ENCODE measurements at places on chromosomes 16 and 17.
A peak's percentile ranks its signal among the peaks of the same experiment; 100 is the strongest.

GRCh38 chr17:73342541-73343167 lies 30.9 kb upstream of the CDC42EP4 start:
- DNase-seq: no peak

GRCh38 chr16:4631444-4631843 lies 6.8 kb downstream of the MGRN1 start:
- no peak for DNase-seq

- no peak for DNase-seq
Observed at GRCh38 chr17:39744075-39744835, 6.5 kb downstream of the GRB7 start.

- DNase-seq: no peak
Observed at GRCh38 chr17:37490638-37491614, 1.2 kb downstream of the DUSP14 start.

GRCh38 chr16:57148481-57148880 lies 37.4 kb downstream of the PSME3IP1 start:
- no peak for DNase-seq

- DNase-seq: peak; percentile 76
Observed at GRCh38 chr17:77424585-77425344, 284.0 kb downstream of the SEC14L1 start.

GRCh38 chr17:50027172-50027880 lies 28.6 kb upstream of the ITGA3 start:
- DNase-seq: no peak

GRCh38 chr17:49873466-49873865 lies 25.6 kb upstream of the TAC4 start:
- no peak for DNase-seq

DNA sequence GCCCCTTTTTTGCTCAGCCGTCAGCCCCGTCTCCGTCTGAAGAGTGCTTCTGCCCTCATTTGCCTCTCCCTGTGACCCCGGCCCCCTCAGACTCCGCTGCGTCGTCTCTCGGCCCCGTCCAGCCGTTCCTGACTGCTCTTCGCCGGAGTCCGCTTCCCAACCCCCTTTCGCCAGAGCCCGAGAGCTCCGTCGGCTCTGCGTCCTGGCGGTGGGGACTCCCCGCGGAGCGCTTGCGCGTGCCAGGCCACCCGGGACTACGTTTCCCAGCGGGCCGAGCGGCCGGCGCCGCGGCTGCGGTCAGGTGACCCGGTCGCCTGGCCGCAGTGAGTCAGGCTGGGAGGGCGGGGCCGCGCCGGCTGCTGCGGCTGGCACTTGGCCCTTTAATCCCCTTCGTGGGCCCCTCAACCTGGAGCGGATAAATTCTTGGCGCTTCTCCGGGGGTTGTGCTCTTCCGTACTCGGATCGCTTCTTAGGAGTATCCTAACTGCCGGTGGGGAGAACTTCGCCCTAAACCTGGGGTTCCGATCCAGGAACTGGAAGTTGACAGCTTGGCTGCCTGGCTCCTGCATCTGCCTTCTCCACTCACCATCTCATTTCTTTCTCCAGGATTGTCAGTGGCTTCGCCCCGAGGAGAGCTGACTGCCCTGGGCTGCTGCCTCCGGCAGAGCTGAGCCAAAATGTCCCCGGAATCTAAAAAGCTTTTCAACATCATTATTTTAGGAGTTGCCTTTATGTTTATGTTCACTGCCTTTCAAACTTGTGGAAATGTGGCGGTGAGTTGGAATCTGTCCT lies at the start of gene MFSD11:
MFSD11 (plus strand) TSS at position 444 of the 792 bp plus-strand sequence; CDS start at position 678, 234 bp downstream.
- peak; percentile 83 for DNase-seq

GRCh38 chr16:3161235-3162018 lies 26.6 kb upstream of the OR1F1 start:
- no peak for DNase-seq

DNA sequence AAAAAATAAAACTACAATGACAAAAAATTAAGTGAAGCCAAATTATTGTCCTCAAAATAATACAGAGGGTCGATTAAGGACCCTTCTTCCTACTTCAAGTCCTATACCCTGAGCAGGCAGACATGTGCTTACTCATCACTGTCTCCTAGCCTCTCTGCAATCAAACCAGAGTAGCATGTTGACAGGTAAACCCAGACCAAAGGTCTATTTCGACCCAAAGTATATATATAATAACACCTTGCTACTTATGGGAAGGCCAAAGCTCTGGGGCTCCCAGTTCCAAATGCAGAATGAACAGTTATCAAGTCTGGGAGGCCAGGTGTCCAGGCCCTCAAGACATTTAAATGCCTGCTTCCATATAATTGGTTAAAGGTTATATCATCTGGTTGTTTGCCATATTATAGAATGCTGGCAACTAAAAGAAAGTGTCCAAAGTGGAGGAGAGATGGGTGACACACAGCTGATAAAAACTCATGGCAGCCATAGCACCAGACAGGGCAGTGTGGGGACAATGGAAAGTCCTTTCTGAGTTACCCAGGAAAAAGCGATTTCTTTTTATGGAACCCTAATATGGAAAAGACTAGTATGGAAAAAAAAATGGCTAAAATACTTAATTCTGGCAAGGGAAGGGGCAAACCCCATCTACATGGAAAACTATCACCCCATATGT lies 53.6 kb downstream of the N4BP1 start:
- no peak for DNase-seq

DNA sequence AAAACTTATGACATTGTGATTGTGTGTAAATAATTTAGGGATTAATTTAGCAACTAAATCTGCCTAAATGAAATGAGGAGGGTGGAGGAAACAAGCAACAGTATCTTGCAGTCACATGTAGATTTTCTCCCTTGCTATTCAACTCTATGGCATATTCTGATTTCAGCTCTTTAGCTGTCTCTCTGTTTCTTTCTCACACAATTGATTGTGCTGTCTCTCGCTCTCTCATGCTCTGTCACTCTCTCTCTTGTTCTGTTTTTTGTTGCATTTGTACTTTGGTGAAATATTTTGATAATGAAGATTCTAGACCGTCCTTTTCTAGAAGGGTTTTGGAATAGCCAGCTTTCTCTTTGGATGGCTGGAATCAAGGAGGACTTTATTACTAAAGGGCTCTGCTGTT lies 70.6 kb downstream of the BCAS3 start:
- no peak for DNase-seq

- no peak for DNase-seq
Observed at GRCh38 chr16:50719401-50720337, 22.2 kb upstream of the CYLD start.

DNA sequence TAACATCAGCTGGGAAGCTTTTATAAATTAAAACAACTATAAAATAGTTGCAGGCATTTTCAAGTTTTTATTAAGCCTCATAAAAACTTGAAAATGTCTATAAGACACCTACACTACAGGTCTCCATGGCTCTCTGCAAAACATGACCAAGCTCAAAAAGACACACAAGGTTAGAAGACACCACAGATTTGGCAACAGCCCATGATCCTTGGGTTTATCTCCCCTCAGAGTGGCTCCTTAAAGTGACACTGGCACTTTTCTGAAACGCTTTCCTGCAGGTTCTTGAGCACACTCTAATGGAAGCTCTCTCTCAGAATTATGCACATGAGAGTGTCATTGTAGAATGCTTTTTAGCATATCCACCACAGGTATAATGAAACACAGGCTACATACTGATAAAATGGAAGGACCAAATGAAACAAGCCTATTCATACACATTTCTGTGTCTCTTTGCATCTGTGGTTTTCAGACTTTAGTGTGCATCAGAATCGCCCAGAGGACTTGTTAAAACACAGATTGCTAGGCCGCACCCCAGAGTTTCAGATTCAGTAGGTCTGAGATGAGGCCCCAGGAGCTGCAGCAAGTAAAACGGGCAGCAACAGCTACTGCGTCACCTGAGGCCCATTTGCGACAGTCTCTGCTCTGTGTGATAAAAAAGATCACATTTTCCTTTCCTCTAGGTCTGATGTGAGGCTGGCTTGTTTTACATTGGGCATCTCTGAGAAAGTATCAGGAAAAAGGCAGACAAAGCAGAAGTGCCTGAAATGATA lies 75.0 kb upstream of the WSB1 start:
- DNase-seq: no peak

DNA sequence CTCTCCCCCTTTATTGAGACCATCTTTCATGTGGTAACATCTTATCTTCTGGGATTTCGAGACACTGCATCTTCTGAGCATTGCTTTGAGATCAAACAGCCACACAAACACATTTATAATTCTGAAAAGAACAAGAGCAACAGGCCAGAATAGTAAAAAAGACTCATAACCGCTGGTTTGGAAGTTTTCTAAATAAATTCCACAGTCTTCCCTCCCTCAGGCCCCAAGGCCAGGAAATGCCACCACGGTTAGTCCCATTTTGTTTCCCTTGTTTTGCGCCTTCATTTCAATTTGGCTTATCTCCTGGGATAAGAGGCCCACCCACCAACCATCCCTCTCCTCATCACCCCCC lies 25.3 kb downstream of the LITAF start:
- no peak for DNase-seq

DNA sequence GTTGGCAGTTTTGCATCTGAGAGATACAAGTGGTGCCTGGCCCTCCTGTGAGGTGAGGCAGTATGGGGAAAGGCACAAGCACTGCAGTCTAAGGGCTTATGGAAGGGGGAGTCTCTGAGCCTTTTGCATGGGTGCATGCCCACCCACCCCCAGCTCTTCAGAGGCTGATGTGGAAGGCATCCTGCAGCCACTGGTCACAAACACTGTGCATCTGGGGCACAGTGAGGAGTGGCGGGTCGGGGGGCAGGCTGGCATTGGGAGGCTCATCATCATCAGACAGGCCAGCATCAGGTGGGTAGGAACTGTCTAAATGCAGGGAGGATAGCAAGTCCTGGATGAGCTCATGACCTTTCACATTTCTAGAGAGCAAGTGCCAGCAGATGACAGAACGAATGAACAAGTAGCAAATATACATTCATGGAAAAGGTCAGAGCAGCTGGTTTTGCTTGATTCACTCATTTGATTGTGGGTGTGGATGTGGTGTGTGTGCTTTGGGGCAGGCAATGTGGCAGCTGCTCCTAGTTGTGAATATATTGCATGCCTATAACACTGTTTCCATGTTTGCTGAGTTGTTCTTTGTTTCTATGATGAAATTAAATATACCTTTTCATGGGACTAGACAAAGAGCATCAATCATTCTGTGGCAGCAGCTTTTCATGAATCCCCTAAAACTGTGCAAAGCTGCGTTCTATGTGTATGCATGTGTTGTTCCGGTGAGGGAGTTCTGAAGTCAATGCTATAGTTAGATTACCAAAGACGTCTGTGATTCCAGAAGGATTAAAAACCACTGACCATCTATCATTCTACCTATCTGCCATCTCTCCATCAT lies 29.2 kb downstream of the TRIM25 start:
- DNase-seq: no peak

DNA sequence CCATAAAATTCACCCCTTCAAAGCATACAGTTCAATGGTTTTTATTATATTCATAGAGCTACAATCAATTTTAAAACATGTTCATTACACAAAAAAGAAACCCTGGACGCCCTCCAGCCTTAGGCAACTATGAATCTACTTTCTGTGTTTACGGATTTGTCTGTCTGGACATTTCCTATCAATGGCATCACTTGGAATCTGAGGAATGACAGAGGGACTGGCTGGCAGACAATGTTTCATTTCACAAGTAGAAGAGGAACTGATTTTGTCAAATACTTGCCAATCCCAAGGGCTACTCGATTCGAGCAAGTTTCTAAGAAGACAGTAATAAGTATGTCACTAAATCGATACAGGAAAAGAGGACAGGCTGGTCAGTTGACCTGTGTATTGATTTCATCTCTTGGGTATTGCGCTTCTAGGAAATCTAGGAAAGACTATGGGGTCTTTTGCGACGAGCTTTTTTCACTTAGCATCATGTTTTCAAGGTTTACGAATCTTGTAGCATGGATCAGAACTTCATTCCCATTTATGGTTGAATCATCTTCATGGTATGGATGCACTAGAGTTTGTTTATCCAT lies 56.6 kb downstream of the RGS9 start:
- DNase-seq: no peak

DNA sequence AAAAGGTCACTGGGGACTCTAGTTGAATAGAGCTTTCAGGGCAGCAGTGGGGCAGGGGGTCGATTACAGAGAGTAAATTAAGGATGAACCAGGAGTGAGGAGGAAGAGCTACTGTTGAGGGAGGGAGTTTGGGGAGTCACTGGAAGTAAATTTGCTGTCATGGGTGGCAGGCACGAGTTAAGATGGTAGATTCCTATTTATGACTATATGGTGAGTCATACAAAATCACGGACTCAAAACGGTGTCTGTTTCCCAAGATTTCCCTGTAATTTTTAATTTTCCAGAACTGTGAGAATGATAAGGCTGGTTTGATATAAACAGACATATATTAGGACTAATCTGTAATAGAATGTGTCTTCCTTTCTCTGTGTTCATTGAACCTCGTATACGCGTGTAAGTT lies 287.6 kb upstream of the GOT2 start:
- DNase-seq: no peak

- no peak for DNase-seq
Observed at GRCh38 chr16:3859889-3860288, 20.6 kb downstream of the CREBBP start.

DNA sequence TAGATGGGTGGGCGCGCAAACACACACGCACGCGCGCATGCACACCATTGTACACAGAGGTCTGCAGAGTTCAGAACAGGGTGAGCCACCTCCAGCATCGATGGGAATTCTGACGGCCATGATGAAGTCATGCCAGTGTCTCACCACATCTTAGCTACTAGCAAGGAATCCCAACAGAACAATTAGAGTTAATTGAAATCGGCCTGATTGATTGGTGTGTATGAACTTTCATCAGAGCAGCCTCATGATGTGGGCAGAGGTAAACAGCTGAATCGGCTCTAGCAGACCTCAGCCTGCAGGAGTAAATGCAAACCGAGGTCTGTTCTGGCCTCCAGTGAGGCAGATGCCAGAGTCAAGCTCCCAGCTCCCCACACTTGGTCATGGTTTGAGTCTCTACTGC lies 200.6 kb downstream of the CBLN1 start:
- DNase-seq: no peak

GRCh38 chr17:46192439-46193150 lies 634 bp downstream of the KANSL1 start:
- DNase-seq: peak; percentile 64

DNA sequence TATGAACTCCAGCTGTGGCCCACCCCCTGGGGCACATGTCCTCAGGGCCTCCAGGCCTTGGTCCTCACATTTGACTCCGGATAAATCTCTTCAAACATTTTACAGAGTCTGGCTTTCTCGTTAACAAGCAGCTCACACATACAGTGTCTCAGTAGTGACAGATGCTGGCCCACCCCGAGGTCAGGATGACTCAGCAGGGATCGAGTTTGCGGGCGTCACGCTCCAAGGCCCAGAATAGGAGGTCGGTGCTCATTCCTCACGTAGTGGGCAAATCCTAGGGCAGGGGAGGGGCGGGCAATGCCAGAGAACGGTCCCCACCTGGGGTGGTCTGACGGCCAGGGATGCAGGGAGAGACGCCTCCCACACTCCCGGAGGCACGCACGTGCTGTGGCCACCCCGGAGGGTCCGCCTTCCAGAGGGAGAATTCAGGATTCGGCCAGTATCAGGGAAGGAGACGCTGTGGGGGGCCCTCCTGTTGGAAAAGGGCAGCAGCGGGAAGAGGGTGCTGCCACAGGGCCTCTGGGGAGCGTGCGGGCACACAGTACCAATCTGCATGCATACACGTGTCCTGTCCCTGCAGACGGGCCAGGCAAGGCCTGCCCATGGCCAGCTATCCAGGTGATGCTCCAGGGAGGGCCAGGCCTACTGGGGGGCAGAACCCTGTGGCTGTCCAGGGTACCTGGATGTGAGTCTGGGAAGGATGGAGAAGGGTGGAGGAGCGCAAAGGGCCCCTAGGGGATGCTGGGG lies 8.6 kb downstream of the SLC7A5 start:
- no peak for DNase-seq

- DNase-seq: no peak
Observed at GRCh38 chr17:19414396-19415280, 3.6 kb downstream of the RNF112 start.
